ENCODE measurements at places on chromosomes 3 and 15. TPM values are rescaled to one million over a fixed set of nuclear protein-coding genes. Genes with fewer than 3 reads are reported as not detected.

DNA sequence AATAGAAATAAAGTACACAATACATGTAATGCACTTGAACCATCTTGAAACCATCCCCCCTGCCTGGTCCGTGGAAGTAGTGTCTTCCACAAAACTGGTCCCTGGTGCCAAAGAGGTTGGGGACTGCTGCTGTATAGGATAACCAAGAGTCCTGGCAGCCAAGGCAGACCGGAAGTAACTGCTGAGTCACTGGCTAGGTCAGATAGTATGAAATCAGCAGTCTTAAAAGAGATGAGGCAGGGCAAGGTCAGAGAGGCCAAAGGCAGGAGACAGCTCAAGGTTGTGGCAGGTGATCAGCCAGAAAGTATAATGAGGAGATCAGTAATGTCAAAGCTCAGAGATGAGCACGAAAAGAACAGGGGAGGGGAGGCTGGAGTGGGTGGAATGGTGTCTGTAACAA lies 60.2 kb downstream of the MAP3K13 start:
- DNase-seq = no peak

DNA sequence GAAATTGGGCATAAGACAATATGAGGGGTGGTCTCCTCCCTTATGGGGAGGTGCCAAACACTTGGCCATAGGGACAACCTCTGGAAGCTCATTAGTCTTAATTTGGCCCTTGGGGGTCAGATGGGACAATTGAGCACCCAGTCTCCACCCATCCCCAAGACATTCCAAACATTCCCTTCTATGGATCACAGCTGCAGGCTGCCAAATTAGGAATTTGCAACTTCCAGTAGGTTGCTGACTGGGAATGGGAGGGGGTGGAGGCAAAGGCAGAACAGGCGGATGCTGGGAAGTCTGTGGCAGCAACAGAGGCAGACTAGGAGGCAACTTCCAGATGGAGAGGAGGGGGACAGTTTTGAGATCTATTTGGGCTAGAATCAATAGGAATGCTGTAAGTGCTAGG lies 1.4 kb upstream of the PDHB start:
- no peak for DNase-seq

GRCh38 chr15:61893146-61893545 lies 167.1 kb downstream of the VPS13C start:
- no peak for DNase-seq

GRCh38 chr3:132062535-132062934 lies 27.7 kb upstream of the CPNE4 start:
- no peak for DNase-seq

The PLA2G4D gene
- 0.14 TPM for polyA plus RNA-seq

- DNase-seq = no peak
Observed at GRCh38 chr3:32281570-32282106, 43.2 kb downstream of the CMTM8 start.

DNA sequence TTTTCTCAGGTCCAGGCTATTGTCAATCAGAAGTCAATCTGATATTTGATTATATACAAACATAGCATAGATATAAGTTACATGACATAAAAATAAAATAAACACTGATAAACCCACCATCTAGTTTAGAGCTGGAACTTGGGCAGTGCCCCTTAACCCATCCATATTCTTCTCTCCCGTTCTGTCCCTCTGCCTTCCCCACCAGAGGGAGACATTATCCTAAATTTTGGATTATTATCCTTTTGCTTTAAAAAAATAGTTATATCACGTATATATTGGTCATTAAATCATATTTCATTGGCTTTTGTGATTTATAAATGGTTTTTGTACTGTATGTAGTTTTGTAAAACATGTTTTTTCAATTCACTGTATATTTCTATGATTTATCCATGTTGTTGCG lies 107.9 kb downstream of the GMPS start:
- no peak for DNase-seq

DNA sequence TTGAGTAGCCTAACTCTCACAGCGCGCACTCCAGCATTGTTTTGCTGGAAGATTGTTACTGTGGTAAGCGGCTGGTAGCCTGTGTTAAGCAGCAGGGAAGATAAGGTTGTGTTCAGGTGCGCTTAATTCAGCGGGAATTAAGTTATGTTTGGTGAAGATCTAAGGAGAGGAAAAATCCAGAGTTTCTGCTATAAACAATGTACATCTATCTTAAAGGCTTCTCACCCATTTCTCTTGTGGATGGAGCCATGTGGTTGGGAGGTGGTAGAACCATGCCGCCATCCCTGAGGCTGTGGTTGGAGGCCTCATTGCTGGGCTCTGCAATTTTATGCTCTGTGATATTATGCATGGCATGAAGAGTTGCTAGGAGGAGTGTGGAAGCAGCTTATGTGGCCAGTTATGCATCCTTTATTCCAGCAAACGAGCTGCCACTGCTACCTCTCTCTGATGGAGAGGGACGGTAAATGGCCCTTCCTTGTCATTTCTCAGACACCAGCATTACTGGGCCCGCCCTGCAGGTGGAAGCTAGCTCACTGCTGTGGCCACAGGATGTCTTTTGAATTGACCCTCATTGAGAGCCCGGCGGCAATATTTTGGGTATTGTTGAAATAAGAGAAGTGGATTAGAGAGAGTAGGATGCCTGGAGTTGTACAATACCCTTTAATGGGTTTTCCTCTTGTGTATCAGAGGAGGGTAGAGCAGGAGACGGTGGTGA lies 1.3 kb downstream of the MINAR1 start:
- no peak for DNase-seq

DNA sequence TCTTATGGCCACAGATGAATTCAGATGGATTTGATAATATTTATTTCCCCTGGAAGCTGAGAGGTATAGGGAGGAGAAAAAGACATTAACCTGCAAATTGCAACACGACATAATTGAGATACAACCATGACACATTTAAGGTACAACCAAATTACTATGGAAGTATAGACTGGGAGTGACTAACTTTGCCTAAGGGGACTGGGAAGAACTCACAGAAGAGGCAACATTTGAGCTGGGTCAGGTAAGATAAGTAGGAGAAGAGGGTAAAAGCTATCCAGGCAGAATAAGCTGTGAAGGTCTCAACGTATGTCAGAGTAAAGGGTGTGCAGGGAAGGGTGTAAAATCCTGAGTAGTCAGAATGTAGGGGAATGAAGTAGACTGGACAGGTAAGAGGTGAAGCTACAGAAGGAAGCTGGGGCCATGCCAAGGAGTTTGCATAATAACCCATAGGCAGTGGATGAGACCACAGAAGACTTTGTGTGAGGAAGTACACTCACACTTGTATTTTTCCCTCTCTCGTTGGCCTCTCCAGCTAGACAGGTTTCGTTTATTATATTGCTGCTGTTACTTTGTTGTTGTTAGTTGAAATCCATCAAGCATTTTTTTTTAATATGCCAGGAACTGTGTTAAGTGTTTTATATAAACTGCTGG lies 28.0 kb upstream of the PTX3 start:
- no peak for DNase-seq

GRCh38 chr15:89628301-89628700 lies 27.0 kb downstream of the KIF7 start:
- DNase-seq = no peak

The CADM2 gene
- polyA plus RNA-seq = 5.8 TPM

GRCh38 chr15:49185473-49185872 lies 15.4 kb downstream of the GALK2 start:
- DNase-seq = no peak

DNA sequence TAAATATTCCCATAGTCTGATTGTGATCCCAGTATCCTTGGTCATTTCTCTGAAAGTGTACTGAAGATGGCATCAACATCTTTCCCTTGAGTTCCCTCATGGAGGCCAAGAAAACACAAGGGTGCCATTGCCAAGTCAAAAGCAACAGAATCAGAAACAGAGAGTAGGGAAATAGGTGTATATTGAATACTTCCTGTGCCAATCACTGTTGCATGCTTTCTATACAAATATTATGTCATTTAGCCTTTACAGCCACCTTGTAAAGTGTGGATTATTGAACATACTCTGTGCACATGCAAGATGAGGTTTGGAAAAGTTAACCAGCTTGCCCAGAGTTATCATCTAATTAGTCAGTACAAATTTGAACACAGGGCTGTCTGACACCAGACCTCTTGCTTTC lies 117.9 kb downstream of the MAP2K5 start:
- DNase-seq = no peak

DNA sequence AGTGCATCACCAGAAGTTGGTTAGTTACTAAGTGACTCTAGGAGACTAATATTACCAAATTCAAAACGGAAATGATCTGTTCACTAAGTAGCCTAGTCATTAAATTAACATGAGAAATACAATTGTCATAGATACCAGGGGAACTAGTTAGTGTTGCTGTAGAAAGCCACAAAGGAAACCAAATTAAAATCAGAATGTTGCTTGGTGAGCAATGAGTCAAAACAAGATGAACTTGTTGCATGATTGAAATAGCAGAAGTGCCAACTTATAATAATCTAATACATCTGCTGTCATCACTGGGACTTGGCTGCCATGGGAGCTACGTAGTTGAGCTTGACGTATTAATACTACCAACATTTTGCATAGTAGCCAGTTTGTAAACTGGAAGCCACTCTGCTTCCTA lies 458.1 kb downstream of the DIPK2A start:
- no peak for DNase-seq

Data from forelimb muscle (tissue), 1 donor.